NCI-H1092 treated with DMSO at 0.1 percent for 48 hours (cell line): ENCODE measurements at places on chromosomes 3 and 15.

DNA sequence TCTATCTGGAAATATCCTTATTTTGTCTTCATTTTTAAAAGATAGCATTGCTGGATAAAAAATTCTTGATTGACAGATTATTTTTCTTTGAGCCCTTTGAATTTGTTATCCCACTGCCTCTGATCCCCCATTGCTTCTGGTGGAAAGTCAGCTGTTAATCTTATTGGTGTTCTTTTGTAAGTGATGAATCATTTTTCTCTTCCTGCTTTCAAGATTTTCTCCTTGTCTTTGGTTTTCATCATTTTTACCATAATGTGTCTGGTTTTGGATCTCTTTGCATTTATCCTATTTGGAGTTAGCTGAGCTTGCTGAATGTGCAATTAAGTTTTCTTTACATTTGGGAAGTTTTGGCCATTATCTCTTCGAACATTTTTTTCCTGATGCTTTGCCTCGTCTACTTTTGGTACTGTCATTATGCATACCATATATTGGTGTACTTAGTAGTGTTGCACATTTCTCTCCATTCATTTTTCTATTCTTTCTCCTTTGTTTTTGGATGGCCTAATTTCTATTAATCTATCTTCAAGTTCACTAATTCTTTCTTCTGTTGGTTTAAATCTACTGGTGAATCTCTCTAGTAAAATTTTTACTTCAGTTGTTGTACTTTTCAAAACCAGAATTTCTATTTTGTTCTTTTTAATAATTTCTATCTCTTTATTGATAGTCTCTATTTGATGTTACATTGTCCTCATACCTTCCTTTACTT, 440.0 kb upstream of the PROK2 start:
- no peak for DNase-seq

DNA sequence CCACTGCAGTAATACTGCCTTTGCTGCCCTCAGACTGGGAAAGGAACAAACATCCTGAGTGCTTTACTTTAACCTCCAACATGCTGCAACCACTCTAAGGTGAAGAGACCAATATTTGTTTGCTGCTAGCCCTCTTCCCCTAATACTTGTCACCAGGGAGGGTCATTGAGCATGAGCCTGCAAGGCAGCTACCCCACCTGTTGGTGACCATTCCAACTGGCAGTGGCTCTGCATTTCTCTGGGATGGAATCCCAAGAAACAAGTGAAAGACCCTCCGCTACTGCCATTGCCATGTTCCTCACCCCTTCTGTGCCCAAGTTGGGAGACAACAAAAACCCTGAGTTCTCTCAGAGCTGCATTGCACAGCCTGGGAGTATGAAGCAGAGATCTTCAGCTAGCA, 462.7 kb downstream of the ZBBX start:
- no peak for DNase-seq

DNA sequence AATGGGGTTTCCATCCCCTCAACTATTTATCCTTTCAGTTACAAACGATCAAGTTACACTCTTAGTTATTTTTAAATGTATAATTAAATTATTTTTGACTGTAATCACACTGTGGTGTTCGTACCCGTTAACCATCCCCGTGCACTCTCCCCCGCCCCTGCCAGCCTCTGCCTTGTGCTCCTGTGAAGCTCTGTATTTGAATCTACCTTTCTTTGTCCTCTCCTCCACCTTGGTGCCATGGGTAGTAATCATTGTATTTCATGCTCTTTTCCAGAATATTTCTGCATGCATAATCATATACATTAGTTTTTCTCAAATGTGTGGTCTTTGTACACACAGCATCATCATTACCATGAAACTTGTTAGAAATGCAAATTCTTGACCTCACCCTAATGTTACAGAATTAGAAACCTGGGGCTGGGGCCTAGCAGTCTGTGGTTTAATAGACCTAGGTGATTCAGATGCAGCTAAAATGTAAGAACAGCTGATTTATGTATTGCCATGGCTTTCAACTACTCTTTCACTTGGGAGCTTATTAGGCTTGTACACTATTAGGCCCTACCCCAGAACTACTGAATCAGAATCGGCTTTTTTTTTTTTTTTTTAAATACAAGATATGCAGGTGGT, 91.5 kb downstream of the STT3B start:
- DNase-seq, result no peak

GRCh38 chr15:58690703-58691102, 58.8 kb downstream of the ADAM10 start:
- DNase-seq, result no peak

- DNase-seq, result no peak
Observed at GRCh38 chr3:120688121-120688520, 6.1 kb upstream of the HGD start.

DNA sequence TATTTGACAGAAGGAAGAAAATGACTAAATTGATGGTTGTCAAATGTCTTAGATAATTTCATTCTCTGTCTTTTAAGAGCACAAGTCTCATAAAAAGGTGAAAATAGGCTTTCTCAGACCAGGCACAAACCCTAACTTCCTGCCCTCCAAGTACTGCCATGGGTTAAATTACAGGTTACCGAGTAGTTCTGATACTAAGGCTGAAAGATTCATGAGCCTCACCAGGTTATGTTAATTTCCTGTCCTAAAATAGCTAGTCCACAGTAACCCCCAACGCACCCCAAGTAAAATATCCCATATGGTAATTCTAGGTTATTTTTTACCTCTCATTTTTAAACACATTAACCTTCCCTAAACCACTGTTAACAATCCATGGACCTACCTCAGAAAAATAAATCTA, 42.0 kb downstream of the GSK3B start:
- no peak for DNase-seq

DNA sequence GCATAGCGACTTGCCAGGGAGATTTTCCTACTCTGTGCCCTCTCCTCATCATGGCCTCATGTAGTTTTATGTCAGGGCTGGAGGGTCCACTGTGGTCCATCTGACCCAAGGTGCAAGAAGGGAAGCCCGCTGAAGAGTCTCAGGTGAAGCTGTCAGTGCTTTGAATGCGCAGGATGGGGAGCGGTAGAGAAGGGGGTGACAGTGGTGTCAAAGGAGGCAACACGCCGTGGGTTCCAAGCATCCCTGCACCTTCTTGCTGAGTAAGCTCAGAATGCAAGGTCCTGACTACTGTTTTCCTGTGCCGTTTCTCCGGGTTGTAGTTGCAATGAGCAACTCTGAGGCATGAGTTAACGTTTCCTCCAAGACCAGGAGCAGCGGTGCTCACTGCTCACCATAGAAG, 44.9 kb upstream of the RAB6B start:
- no peak for DNase-seq

DNA sequence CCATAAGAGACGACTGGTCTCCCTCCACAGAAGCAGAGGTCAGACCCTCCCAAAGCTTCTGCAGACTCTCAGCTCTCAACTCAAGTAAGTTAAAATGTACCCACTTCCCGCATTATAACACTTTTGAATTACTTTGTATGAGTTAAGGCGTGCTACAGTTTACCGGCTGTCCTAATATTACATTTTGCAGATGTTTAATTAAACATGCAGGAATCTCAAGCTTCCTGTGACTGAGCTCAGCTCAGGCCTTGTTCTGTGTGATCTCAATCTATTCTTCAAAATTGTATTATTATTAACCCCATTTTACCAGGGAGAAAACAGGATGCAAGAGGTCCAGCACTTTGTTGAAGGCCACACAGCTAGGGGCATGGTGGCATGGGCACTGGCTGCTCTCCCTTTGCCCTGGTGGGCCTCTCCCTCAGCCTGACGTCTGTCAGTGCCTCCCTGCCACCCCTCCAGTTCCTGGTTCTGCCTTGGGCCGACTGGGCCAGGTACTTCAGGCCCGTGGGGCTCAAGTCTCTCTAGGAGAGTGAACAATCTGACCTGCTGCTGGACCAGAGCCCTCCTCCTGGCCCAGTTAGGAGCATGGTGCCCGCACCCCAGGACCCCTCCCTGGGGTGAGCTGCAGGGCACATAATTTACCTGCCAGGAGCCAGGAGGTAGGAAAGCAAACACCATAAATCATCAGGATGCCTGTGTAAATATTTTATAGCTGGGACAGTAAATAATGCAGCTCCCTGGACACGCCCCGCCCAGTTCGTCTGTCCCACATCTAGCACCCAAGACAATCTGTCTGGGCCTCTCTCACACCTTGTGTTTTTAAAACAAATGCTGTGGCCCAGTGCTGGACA, 14.9 kb upstream of the RFT1 start:
- DNase-seq, result no peak

DNA sequence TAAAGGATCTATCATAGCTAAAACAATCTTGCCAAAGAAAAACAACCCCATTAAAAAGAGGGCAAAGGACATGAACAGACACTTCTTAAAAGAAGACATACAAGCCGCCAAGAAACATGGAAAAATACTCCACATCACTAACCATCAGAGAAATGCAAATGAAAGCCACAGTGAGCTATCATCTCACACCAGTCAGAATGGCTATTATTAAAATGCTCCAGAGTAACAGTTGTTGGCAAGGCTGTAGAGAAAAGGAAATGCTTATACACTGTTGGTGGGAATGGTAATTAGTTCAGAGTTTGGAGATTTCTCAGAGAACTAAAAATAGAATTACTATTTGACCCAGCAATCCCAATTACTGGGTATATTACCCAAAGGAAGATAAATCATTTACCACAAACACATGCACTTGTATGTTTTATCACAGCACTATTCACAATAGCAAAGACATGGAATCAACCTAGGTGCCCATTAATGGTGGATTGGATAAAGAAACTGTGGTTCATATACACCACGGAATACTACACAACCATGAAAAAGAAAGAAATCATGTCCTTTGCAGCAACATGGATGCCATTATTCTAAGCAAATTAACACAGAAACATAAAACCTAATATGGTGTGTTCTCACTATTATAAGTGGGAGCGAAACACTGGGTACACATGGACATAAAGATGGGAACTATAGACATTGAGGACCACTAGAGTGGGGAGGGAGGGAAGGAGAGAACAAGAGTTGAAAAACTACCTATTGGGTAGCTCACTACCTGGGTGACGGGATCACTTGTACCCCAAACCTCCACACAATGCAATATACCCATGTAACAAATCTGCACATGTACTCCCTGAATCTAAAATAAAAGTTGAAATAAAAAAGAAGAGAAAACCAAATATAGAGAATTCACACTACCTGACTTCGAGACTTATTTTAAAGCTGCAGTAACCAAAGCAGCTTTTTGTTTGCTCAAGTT, 32.6 kb downstream of the ITGA11 start:
- DNase-seq, result no peak

DNA sequence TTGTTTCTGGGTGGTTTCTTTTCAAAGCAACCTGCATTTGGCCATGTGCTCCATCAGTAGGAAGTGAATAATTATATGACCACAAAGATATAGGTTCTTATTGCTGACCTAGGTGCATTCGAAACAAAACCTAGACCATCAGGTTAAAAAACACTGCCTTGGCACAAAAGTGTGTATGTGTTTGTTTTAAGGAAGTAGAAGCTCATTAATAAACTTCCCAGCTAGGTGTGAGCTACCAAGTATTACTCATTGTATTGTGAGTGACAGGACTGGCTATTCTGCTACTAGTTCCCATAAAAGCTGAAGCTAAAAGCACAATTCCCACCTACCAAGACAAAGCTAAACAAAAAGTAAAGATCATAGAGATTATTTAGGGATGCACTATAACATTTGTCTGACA, 168.2 kb downstream of the TP63 start:
- no peak for DNase-seq

- DNase-seq, result no peak
Observed at GRCh38 chr15:101313041-101313761, 18.2 kb upstream of the SNRPA1 start.

DNA sequence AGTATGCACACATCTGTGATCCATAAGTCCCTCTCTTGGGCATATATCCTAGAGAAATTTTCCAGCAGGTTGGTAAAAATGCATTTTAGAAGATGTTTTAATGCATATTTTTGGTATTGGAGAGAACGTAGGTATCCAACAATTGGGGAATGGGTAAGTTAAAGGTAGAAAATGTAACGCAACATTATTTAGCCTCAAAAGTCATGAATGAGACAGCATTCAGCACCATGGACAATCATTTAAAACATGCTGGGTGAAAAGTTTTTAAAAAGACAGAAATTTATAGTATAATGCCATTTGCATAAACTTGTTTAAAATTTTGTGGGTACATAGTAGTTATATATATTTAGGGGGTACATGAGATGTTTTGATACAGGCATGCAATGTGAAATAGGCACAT, 43.4 kb downstream of the TRIM69 start:
- DNase-seq, result no peak

DNA sequence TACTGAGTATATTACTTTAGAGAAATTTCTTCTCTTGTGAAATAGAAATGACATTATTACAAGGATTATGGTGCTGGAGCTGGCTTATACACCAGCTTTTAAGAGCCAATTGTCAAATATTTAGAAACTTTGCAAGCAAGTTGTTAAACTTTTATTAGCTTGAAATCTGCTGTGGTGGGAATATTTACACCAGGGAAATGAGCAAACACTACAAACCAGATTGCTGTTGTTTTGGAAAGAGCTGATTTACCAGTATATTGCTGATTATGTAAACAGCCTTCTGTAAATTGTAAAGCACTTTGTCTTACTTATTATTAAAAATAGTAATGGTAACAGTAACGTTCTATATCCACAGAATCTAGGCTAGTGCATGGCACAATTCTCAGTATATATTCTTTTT, 61.5 kb downstream of the MAP3K13 start:
- no peak for DNase-seq

DNA sequence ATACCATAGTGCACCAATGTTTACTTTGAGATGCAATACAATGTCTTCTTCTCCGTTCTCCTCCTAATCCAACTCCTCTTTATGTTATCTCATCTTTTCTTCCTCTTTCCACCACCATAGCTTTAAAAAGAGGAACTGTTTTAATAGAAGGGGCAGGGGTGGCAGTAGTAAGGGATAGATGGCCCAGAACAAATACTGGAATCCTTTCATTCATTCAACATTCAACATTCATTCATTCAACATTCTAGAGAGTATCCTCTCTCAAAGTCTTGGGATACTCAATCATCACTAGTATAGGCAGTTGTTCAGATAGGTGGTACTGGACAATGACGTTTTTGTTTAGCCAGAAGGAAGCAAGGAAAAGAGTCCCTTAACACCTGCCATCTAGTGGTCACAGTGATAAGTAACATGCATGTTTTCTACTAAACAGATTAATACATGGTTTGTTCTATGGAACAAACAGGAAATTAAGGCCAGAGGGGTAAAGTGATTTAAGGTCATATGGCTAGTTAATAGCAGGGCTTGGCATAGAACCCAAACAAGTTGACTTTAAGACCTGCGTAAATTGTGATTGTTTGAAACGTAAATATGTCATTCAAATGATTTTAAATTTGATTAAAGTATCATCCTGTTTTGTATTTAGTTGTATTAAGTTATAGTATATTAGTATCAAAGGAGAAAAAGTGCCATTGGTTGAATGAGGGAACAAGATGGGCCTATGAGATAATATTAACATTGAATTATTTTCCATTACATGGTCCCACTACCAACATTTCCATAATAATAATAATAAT, 26.9 kb upstream of the EHHADH start:
- peak; percentile 30 for DNase-seq

DNA sequence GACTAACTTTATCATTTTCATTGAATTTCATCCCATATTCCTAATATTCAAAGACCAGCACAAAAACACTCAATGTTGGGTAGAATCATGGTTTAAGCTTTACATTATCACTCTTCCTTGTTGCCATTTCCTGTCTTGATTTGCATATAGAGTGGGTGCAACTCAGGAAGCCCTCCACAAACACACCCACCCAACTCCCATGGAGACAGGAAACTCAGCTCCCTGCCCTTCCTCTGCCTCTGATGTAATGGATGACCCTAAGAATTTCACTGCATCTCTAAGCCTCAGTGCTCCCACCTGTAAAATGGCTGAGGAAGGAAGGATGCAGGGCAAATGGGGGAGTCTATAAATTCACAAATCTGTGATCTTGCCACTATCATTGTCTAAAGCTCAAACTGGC, 98.1 kb upstream of the BFSP2 start:
- no peak for DNase-seq
